ENCODE measurements at places on chromosomes 3 and 15. TPM values are rescaled to one million over a fixed set of nuclear protein-coding genes. Genes with fewer than 3 reads are reported as not detected.

Gene FBXL2
- total RNA-seq, result 9.8 TPM

Gene UBAP1L
- total RNA-seq, result 0.71 TPM

Gene ILDR1
- not detected for total RNA-seq

Gene ZNF280D
- 26.6 TPM for total RNA-seq

Gene GCSAM
- not detected for total RNA-seq

Gene CCDC14
- total RNA-seq, result 26.5 TPM

Gene XRN1
- 47.5 TPM for total RNA-seq

Gene TGM5
- not detected for total RNA-seq

Gene EXD1
- not detected for total RNA-seq

Gene THUMPD3
- 64.0 TPM for total RNA-seq

Gene LRRC15
- 0.55 TPM for total RNA-seq

Gene SLC22A14
- total RNA-seq, result under 0.01 TPM

Gene FAM3D
- total RNA-seq, result not detected

Gene GP9
- total RNA-seq, result not detected

Gene NAALADL2
- total RNA-seq, result 13.7 TPM

Gene SLC27A2
- total RNA-seq, result 0.92 TPM

Gene ATP11B
- total RNA-seq, result 53.3 TPM

Gene NR2E3
- total RNA-seq, result 0.14 TPM

Gene TRH
- total RNA-seq, result not detected

Gene ATP2C1
- total RNA-seq, result 203 TPM

Gene FRMD5
- total RNA-seq, result 1.6 TPM

Gene TMCO5A
- total RNA-seq, result not detected

Gene EIF3J
- total RNA-seq, result 30.6 TPM

Gene THOC7
- total RNA-seq, result 45.6 TPM

Gene MAGEL2
- total RNA-seq, result 0.37 TPM

Gene LRRC31
- not detected for total RNA-seq

Gene KIF15
- 1.8 TPM for total RNA-seq

Gene EBLN2
- 4.6 TPM for total RNA-seq

Gene TRIM71
- not detected for total RNA-seq

Gene STAB1
- 0.57 TPM for total RNA-seq

Gene RLBP1
- not detected for total RNA-seq

Gene ADAMTS17
- total RNA-seq, result 0.09 TPM

Gene CPN2
- total RNA-seq, result not detected

Gene FRMD4B
- total RNA-seq, result 0.14 TPM

Gene ATP13A5
- not detected for total RNA-seq

Gene SEC22A
- 38.8 TPM for total RNA-seq

Gene PRTG
- total RNA-seq, result 2.4 TPM

Gene CCR1
- 1.3 TPM for total RNA-seq

Gene KLHL40
- not detected for total RNA-seq

Gene SLC28A1
- total RNA-seq, result not detected

Gene FBXL22
- 1.4 TPM for total RNA-seq

Gene RYK
- 85.5 TPM for total RNA-seq

Gene PCOLCE2
- 60.7 TPM for total RNA-seq

Gene TEX264
- total RNA-seq, result 50.9 TPM

Gene KNG1
- total RNA-seq, result not detected

Gene ZDHHC3
- 68.0 TPM for total RNA-seq

Gene ZIC1
- total RNA-seq, result not detected

Gene PLCD1
- total RNA-seq, result 19.4 TPM

Gene CTXN2
- total RNA-seq, result not detected
